ENCODE measurements at places on chromosomes 1 and 21.

- no peak for DNase-seq
These were observed 8.9 kb upstream of the LHX8 start for GRCh38 chr1:75125161-75125726.

GRCh38 chr1:156667610-156667967 is 9.6 kb downstream of the NES start:
- DNase-seq, result no peak

- DNase-seq, result no peak
These were observed 12.5 kb downstream of the FGGY start for GRCh38 chr1:59309392-59309791.

GRCh38 chr1:29519788-29520110 is 283.4 kb downstream of the PTPRU start:
- DNase-seq, result no peak

GRCh38 chr1:53869454-53870117 is 20.0 kb downstream of the YIPF1 start:
- peak; percentile 21 for DNase-seq

DNA sequence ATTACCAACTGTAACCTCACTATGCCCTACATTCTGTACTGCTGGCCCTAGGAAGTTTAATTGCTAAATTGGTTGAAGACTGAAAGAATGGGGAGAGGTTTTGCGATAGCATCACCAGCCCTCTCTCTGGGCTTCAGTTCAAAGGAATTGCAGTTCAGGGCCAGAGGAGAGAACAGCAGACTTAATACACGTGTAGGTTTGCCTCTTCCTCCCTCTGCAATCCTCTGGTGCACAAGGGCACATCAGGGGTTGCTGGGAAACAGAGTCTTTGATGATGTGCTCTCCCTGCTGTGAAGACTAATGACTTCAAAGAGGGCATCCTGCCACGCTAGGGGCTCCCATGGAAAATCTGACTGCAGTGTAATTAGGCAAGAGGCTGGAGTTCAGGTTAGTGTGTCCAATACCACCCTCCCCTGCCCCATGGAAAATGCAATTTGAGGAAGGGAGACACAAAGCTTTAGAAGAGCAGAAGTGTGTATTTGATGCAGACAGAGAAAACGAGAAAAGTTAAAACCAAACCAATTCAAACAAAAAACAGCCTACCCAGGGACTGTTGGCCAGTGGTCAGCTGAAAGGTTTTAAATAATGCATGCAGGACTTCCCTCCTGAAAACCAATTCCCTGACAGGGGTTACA is 167.9 kb downstream of the ASTN1 start:
- DNase-seq, result no peak

DNA sequence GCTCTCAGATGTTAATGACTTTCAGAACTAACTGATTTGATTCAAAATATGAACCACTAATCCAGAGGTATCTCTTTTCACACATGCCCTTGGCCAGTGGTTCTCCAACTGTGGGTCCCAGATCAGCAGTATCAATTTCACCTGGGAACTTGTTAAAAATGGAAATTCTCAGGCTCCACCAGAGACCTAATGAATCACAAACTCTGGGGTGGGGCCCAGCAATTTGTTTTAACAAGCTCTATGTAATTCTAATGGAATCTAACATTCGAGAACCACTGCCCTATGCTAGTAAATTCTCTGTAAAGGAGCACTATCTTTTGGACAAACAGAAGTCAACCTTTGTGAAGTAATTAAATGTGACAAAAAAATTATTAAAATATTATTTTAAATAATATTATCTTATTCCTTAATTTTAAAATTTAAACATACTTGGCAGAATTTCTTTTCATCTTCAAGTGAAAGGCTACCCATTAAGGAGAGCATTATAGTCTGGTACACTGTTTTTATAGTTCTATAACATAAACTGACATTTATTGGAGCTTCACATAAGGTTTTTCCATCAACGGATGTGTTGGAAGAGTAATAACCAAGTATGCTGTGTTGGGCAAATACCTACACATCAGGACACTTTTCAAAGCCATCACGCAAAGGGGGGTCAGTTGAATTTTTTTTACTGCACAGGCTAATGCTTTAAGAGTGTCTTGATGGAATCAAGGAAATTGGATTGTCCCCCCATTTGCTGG is 130.4 kb downstream of the LHX4 start:
- DNase-seq, result no peak

- peak; percentile 86 for DNase-seq
These were observed 320.9 kb downstream of the ASTN1 start for GRCh38 chr1:176843352-176844297.

DNA sequence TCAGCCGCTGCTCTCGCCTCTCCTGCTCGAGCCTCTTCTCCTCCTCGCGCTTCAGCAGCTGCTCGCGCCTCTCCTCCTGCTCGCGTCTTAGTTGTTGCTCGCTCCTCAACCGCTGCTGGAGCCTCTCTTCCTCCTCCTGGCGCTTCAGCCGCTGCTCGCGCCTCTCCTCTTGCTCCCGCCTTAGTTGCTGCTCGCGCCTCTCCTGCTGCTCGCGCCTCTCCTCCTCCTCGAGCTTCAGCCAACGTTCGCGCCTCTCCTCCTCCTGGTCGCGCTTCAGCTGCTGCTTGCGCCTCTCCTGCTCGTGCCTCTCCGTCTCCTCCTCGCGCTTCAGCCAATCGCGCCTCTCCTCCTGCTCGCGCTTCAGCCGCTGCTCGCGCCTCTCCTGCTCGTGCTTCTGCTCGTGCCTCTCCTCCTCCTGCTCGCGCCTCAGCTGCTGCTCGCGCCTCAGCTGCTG is 3.7 kb downstream of the TCHH start:
- DNase-seq, result no peak

DNA sequence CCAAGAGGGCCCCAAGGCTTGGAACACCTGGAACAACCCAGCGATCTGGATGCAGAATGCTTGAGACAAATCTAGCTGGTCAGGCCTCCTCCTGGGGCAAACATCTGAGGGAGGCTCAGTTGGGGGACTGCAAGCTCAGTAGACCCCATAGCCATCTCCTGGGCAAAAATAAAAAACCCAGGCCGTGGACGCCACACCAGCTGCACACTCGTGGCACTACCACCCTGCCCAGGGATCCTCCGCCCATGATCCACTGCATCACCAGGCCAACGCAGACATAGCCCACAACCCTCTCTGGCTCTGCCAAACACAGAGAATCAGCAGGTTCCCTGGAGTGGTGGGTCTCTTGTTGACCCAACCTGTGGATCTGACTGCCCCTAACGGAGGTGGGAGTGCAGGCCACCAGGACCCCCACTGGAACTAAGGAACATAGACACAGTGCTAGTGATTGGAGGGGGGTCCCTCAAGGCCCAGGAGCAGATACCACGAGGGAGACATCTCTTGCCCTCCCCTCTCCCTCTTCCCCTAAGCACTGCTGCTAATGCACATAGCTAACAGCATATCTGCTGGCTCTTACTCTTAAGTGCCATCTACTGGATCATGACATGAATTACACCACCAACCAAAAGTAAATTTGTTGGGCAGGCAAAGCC is 147.2 kb downstream of the CHD1L start:
- DNase-seq, result peak; percentile 87

DNA sequence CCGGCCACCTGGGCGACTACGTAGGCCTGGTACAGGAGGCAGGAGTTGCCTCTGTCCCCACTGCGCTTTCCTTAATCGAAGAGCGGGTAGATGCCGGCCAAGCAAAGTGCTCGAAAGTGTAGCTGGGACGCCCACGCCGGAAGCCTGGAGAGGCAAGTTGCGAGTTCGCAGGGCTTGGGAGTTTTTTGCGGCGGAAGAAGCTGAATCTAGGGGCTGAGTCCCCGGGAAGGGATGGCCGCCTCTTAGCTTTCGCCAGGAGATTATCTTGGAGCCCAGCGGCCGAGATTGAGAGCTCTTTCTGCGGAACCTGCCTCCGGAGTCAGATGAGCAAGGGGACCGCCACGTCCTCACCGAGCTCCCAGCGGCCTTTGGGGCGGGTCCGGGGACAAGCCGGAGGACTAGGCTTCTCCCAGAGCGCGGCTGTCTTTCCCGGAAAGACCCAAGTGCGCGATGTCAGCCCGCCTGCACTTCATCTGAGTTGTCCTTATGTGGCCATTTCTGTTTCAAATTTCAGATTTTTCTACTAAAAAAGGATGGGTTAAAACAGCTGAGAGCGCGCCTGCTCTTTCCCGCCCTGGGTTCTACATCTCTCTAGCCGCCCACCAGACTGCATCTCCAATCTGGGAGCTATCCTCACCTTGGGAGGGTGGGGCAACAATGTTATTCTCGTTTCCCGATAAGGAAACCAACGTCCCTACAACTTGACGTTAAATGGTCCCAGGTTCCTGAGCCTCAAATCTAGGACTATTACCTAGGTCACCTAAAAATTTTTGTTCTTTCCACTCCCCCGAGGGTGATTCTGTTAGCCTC is 12.4 kb upstream of the TBX15 start:
- no peak for DNase-seq

GRCh38 chr1:85128316-85128715 is 72.5 kb downstream of the SYDE2 start:
- DNase-seq, result peak; percentile 6

DNA sequence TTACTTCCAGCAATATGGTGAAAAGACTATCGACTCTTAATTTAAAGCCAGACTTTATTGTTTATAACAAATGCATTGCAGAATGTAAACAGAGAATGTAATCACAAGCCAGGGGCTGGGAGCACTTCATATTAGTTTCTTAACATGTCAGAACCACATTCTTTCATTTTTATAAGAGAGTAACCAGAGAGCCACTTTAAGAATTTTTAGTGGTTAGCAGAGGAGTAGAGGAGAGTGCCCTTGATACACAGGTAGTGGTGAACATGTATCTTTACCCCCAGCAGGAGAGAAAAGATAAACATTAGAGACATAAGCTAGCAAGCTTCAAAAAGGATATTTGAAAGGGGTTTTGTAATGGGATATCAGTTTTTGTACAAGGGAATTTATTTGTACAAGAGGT is 11.1 kb downstream of the AMY2B start:
- no peak for DNase-seq

DNA sequence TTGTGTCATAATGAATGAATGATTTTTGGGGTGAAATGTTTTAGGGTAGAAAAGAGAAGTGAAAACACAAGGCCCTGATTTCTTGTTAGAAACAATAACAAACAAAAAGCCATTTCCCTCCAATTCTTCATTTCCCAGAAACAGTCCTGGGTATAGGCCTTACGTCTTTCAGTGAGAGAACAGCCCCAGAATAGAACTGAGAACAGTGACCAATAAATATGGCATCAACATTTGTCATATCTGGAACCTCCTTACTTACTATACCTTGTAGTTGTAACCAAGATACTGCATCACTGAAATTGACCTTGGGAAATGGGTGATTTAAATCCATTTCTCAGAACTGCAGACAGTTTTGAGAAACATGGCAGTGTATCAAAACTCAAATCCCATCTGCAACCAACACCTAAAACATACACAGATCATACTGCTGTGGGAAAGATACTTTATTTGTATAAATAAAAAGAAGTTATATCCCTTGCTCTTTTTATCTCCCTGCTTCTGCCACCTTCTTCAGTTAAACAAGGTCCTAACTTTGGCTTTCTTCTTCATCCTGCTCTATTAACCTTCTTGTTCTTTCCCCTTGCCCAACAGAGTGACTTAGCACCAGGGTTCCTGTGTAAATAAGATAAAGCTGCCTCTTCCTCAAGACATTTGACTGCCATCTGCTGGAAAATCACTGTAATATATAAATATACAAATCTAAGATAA is 19.5 kb downstream of the XKR8 start:
- DNase-seq, result peak; percentile 90

DNA sequence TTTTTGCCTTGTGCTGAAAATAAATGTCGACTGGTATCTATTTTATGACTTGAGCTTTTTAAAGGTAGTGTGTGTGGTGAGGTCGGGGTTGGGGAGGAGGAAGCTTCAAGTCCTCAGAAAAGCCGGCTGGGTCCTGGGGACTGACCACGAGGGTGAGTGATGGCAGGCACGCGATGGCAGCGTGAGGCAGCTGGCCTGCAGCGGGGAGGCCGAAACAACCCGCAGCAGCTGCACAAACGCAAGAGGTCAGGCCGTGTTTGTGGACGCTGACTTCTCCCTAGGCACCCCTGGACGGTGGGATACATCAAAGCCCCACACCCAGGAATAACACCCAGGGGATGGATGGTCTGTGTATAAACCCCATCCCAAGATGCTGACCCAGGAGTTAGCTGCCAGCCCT is 51.4 kb downstream of the ZBTB18 start:
- no peak for DNase-seq
